NCI-H1048 (cell line): ENCODE measurements at places on chromosomes 6 and 20.

- no peak for DNase-seq
Observed at GRCh38 chr6:15751721-15752350, 89.0 kb upstream of the DTNBP1 start.

DNA sequence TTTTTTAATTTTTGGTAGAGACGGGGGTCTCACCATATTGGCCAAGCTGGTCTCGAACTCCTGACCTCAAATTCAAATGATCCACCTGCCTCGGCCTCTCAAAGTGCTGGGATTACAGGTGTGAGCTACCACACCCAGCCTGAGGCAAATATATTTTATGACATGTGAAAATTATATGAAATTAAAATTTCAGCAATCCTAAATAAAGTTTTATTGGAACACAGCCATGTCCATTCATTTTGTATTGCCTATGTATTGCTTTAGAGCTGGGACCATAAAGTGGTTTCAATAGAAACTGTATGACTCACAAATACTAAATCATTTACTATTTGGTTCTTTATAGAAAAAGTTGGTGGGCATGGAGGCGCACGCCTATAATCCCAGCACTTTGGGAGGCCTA, 32.0 kb upstream of the GCM1 start:
- no peak for DNase-seq

DNA sequence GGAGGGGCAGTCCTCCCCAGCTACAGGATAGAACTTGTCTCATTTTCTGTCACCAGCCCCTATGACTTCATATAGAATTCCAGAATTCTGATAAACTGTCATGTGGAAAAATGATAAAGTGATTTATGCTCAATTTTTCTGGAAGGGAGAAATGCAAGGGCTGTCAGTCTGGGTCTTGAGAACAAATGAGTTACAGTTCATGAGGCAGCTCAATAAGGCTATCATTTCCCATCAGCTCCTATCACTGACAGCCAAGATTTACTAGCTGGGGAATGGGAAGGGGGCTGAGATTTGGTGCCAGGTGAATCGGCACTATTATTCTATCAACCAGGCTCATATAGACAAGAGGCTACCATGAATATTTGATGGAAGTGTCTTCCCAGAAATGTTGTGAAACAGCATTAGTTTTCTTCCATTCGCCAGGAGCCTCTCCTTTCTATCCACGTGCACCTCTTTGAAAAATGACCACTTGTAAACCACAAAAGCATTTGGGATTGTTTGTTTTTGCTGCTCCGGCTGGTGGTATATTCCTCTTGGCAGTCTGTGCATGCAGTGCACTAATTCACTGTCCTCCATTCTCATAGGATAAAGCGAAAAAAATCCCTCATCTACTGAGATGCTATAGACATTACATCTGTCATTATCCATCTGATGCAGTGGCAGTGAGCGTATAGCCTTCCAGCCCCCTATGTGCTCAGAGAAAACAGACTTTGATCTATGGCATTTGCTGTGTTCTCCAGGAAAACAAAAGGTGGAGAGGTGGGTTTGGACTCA, 528.7 kb upstream of the RNF217 start:
- no peak for DNase-seq

DNA sequence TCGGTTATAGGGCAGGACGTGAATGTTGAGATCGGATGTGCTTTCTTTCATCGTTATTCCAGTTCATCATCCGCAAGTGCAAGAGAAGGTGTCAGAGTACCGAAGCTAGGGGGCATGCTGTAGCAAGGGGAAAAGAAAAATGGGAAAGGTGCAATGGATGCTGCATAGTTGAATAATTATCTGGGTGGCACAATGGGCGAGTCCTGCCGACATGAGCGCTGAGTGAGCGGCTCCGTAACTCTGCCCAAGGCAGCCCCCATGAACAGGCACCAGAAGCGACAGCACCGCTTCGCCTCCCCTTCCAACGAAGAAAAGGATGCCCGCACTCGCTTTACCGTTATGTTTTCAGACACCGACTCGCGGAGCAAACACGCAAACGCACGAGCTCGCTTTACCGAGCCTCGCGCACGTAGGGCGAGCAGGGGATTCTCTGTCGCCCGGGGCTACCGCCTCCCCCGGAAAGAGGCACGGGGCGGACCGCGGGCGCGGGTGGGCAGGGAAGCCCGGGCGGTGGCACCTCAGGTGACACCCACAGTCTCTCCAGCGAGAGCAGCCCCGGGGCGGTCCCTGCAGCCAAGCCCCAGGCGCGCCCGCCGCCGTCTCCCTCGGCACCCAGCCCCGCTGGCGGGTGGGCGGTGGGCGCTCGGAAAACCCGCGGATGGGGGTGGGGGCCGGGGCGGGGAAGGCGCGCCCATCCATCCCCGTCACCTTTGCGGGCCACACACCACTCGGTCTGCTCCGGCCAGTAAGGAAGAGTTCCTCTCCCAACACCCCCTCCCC, 654 bp downstream of the WASF1 start:
- peak; percentile 20 for DNase-seq

DNA sequence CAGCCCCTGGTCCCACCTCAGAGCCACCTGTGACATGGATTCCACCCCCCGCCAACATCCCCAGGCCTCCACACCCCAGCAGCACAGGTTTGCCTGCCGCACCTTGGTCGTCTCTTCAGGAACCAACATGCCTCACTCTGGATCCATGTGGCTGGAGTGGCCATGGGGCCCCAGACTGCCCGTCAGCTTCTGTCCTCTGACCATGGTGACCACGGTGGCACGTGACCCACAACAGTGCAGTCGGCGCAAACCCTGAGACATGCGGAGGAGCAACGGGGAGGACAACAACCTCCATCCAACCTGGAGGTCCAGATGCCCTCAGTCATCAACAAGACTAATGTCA, 85.6 kb downstream of the ANKRD60 start:
- no peak for DNase-seq

GRCh38 chr6:32895006-32895345, 41.0 kb downstream of the PSMB9 start:
- DNase-seq = no peak

- DNase-seq = no peak
Observed at GRCh38 chr6:157033428-157034140, 256.4 kb downstream of the ARID1B start.

GRCh38 chr6:160049346-160049745, 72.3 kb upstream of the SLC22A1 start:
- DNase-seq = no peak

GRCh38 chr6:135842618-135843392, 8.7 kb upstream of the PDE7B start:
- no peak for DNase-seq

DNA sequence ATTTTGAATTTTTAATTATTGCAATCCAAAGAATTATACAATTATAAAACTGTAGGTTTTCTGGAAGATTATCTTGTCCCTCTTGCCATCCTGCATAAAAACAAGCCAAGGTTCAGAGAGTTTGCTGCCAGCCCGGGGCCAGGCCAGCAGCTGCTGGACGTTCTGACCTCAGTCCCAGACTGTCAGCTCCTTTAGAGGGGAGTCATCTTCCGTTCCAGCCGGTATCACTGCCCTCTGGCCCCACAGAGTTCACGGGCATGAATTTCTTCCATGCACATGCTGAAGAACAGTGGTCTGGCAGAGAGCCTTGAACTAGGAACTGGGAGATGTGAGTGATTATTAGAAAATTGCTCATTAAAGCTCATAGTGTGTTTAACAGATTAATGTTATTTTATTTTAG, 130.4 kb upstream of the QKI start:
- no peak for DNase-seq

- no peak for DNase-seq
Observed at GRCh38 chr20:63007646-63008488, 1.1 kb upstream of the BHLHE23 start.

- no peak for DNase-seq
Observed at GRCh38 chr6:52115145-52115741, 27.8 kb upstream of the PKHD1 start.

- no peak for DNase-seq
Observed at GRCh38 chr6:11253594-11253993, 21.1 kb upstream of the NEDD9 start.

DNA sequence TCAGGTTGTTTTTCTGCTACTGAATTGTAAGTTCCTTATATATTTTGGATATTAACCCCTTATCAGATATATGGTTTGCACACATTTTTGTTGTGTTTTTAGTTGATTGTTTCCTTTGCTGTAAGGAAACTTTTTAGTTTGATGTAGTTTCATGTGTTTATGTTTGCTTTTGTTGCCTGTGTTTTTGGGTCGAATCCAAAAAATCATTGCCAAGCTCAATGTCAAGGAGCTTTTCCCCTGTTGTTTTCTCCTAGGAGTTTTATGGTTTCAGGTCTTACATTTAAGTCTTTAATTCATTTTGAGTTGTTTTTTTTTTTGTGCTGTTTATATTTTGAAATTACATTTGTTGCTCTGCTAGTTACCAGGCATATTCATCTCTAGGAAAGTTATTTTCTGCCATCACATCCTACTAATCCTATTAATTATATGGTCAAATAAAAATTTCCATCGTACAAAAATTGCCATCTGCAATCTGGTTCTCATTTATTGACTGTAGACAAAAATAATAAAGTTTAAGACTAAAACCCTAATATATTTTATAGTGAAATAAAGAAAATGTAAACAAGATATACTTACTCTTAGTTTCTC, 103.8 kb upstream of the FAM184A start:
- no peak for DNase-seq

- no peak for DNase-seq
Observed at GRCh38 chr6:28709478-28710349, 184.0 kb downstream of the GPX5 start.

- DNase-seq = no peak
Observed at GRCh38 chr20:64151633-64152530, 12.4 kb upstream of the MYT1 start.

DNA sequence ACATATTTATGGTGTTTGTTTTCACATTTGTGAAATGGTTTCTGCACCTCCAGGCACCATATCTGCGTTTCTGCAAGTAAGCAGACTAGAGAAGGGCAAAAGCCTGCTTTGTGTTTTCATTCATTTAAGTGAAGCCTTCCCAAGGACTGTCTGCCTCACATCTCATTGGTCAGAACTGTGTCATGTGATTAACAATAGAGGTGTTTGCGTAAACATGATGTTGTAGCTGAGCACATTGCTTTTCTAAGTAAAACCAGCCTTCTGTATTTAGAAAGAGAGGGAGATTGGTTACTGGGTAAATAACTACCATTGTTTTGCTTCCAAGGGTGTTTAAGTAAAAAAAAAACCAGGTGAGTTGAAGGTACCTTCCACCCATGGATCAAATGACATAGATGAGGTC, 39.7 kb downstream of the SH3BGRL2 start:
- DNase-seq = no peak

- DNase-seq = no peak
Observed at GRCh38 chr6:157557559-157557958, 176.6 kb downstream of the ZDHHC14 start.

GRCh38 chr6:29500594-29500993, 12.8 kb upstream of the MAS1L start:
- no peak for DNase-seq

- DNase-seq = no peak
Observed at GRCh38 chr20:57409316-57409671, 18.1 kb downstream of the RBM38 start.

GRCh38 chr20:6295867-6296256, 173.0 kb upstream of the FERMT1 start:
- DNase-seq = no peak

DNA sequence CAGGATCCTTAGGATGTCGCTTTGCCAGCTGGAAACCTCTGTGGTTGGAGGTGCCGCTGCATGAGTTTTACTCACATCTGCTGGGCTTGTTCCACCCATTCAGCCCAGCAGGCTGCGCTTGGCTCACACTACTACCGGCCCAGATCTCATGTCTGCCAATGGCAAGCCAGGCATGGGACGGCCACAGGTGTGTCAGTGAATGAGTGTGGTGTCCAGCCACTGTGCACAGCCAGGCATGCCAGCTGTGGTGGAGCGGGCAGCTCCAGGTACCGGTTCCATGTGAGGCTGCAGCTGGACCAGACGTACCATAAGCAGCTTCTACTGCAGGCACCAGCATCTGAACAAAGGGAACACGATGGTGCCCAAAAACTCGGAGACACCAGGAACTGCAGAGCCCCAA, 33.1 kb upstream of the ASF1A start:
- no peak for DNase-seq

DNA sequence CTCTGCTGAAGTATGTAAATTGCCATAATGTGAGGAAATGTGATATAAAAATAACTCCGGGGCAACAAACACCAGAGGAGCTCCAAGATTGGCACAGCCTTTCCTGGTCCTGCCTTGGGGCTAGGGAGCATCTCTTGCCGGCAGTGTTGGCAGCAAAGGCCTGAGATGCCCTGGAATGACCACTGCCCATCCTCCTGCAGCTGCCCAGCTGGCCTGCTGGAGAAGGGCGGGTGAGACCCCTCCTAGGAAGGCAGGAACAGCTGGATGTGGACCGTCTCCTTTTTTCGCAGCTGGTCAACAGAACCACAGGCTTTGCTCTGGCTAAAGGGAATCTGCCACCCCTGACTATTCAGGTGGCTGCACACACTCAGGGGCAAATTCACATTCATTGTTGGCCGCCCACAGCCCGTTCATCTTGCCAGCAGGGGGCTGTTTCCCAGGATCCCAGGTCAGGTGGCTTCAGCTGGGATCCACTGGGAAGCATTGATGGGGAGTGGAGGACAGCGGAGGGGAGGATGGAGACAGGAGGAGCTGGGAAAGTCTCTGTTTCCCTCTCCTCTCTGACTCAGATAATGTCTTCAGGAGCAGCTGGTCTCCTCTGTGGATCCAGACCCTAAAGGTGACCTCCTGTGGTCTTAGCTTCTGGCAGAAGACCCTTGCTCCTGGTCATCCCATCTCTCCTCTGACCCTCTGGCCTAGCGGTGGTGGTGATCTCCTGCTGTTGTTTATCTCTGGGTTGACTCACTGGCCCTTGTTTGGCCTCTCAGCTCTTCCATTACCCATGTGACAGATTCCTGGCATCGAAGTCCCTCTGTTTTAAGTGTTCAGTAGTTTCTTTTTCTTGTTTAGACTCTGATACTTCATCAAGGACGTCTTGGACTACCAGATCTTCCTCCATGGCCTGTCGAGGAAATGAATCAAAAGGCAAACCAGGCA, 336.7 kb downstream of the DHX35 start:
- no peak for DNase-seq

DNA sequence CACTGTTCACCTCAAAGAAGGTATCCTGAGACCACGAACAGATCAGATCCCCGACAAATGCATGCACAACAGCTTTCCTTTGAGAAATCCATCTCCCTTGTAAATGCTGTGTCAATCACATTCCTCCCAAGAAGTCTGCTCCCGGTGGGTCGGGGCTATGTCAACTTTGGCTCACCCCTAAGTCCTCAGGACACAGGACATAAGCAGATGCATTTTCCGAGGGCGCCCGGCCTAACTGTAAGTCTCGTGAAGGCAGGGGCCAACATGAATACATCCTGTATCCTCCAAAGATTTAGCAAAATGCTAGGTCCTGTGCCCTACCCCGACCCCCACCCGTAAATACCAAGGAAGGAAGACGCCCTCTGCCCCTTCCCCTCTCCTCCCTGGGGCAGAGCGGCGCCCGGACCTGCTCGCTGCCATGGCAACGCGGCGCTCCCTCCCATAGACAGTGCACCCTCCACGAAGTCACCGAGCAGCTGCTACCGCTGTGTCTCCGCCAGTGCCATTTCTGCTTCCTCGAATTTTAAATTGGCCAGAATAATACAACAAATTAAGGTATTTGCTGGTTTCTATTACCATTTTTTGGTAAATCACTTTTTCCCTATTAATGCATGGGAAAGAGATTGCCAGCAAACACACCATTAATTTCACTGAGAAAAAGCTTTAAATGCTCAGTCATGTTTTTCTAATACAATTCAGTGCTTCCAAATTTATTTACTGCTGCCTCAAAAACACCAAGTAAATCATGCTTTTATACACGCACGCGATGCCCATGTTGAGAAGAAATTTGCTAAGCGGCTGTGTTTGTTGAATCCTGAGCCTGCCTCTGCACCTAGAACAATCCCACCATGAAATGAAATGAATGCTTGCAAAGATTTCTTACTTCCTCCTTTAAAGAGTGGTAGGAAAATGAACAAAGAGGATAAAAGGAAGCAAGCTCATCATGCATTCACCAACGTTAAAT, 100.6 kb downstream of the PCSK2 start:
- DNase-seq = no peak
